Kidney (tissue), 22 donors: ENCODE measurements at places on chromosomes 5 and 9.
A peak's percentile ranks its signal among the peaks of the same experiment; 100 is the strongest.

GRCh38 chr9:125683486-125683885 lies 23.5 kb downstream of the MAPKAP1 start:
- no peak for DNase-seq

- DNase-seq = no peak
Observed at GRCh38 chr9:69673311-69673640, 1.1 kb upstream of the APBA1 start.

DNA sequence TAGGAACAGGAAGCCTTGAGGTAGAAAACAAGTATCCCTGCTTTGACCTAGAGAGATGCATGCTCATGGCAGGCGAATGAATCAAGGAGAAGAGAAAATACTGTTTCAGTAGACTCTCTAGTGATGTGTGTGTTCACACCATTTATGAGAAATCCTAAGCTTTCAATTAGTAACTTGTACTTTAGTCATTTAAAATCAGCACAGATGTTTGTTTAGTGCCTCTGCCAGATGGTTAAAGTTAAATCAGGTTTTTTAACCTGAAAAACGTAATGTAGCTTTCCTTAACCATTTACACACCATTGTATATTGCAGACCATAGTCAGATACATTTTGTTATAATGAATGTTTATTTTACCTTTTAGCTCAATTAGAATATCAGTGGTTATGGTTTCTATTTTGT lies 5.0 kb downstream of the TJP2 start:
- no peak for DNase-seq

- DNase-seq = peak; percentile 30
Observed at GRCh38 chr9:122228191-122228567, 578 bp downstream of the LHX6 start.

DNA sequence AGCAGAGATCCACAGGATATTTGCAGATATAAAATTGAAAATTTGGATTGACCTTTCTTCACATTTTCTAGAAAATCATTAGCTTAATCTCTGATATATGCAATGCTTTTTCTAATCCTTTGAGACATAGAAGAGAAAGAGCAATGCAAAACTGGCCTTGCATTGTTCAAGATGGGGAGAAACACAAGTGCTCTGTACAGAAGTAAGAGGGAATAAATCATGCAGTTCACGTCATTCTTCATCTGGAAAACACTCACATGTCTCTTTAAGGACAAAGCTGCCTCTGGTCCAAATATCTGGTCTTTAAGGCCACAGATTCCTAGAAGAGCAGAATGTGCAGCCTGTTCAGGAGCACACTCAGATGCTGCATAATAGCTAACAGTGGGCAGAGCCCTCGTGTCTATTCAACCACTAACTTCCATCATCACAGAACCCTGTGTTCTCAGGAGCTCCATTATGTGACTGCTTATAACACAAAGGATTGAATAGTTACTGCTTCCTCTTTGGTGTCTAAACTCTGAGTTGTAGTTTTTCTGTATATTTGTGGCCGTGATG lies 277.5 kb downstream of the PLK2 start:
- DNase-seq = no peak

DNA sequence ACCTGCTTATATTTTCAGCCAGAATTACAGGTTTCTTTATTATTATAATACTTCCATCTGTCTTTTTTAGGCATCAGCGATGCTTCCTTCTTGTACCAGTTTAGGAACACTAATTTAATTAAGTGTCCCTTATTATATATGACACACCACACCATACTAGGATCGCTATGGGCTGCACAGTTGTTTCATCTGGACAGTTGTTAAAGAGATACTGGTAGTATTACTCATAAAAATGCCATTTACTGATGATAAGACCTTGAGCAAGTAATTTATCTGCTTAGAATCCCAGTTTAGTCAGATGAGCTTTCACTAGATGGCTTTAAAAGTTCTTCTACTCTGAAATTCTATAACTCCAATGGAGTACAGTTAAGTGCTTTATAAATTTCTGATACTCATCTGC lies 17.1 kb downstream of the ARSK start:
- no peak for DNase-seq

DNA sequence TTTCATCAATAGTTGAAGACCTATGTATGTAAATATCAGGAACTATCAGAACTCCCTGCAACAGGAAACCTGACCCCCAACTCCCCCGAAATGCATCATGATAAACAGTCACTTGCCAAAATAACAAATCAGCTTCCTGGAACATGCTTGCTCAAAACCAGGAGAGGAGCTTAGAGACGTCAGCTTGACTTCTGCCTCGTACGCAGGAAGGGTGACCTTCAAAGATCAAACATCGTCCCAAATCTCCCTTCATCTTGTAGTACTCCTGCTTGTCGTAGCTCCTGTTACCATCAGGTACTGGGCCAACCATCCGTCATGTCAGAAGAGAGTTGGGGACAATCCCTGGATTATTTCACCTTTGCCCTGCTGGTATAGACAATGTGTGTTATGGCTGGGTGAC lies 396.1 kb downstream of the GADD45G start:
- DNase-seq = no peak

DNA sequence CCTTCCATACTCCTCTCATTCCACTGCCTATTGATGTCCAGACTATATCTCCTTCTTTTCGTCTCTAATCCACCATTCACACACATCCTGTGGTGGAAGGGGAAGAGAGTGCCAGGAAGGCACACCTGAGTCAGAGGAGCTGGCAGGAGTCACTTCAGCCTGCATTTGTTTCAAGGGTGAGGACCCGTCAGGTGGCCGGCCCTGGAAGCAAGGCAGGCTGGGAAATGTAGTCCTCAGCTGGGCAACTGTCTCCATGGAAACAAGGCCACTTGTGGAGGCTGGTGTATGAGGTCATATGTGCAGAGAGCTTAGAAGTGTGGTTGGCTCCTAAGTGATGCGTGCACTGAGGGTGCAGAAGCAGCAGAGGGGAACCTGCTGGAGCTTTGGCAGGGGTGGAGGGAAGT lies 278.4 kb downstream of the NSG2 start:
- no peak for DNase-seq

DNA sequence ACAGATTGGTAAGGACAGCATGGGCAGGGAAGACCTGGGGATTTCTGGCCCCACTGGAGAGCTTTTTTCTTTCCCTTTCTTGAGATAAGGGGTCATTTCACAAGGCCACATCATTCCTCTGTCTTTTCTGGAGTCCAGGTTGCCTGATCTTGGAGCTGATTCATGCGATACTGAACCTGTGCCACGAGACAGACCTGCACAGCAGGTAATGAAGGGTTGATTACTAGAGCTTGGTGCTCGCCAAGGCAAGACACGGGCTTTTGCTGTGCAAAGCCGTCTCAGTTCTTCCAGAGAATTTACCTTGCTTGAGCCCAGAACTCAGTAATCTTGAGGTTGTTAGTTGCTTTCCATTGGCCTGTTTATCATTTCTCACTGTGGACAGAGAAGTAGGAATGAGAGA lies 39.2 kb downstream of the NUP188 start:
- DNase-seq = no peak

- DNase-seq = no peak
Observed at GRCh38 chr9:20989923-20990341, 41.5 kb downstream of the HACD4 start.
